ENCODE measurements at places on chromosomes 6 and 20.

GRCh38 chr6:31525932-31526591 is 2.7 kb upstream of the MCCD1 start:
- no peak for DNase-seq

DNA sequence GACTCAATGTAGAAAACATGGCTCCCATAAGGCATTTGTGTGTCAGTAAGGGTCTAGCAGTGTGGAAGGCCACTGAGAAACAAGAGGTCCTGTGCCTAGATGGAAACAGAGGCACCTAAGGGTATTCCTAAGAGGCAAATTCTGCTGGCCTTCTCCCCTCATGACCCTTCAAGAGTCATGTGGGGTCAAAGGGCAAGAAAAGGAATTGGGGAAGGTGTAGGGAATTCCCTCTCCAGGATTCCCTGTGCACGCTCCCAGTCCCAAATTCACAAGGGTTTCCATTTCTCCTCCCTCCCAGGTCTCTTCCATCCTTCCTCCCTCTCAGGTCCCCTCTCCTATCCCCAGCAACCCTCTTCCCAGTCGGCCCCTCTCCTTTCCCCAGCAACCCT is 568 bp downstream of the AGPAT1 start:
- DNase-seq, result no peak

DNA sequence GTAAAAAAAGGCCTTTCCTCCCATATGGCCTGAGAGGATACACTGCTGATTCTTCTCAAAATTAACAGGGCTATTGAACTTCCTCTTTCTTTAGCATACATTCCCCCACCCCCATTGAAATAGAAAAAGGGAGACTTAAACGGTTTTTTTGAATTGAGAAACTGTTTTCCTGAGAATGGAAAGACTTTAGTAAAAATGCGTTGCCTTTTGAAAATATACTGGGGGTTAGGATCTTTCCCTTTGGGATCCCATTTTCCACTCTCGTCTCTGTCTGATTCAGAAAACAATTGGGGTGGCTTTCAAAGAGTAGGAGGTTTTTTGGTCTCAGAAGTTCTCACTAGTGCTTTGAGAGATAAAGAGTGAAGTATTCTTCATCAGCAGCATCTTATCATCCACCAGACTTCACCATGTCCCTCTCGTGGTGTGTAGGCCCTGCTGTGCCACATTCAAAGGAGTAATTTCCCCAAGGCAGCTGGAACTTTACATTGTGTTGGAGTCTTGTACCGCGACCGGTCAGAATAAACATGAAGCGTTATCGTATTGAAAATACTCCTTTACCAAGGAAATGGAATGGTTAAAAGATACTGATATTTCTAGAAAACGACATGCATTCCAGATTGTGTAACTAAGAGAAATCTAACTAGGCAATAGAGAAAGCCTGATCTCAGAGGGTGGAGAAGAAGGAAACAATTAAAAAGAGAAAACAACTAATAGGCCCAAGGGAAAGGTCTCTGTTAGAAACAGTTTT is 10.6 kb downstream of the MYB start:
- DNase-seq, result no peak

DNA sequence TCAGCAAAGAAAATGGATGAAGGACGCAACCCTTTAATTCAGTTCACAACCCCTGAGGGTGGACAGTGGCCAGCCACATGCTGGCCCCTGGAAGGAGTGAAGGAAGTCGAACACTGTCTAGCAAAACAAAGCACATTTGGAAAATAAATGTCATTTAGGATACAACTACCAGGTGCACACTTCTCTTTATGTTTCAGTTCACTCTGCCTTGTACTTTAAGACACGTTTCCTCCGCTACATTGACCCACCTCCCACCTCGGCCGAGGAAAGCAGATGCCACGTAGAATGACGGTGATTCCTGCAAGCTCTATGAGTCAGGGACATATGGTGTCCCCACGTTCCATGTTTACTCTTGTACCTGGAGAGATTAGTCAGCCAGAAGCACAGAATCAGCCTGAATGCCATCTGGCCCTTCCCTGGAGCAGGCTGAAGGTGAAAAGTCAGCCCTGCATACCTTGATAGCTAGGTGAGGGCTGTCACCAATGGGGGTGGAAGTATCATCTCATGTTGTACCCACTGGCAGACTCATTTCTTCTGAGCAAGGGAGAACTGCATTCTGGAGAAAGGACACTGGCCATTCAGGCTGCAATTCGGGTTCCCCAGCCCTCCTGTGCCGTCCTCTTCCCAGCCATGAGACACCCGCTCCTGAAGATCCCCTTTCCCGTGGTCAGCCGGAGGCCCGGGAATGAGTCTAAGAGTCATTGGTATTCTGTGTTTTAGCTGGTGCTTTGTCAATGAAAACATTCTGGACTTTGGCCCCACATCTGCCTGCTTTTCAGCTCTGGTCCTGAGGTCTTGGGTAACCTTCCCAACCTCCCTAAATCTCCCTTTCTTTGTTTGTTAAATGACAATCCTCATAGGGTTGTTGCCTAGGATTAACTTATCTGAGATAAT is 60.6 kb downstream of the FOXA2 start:
- no peak for DNase-seq

DNA sequence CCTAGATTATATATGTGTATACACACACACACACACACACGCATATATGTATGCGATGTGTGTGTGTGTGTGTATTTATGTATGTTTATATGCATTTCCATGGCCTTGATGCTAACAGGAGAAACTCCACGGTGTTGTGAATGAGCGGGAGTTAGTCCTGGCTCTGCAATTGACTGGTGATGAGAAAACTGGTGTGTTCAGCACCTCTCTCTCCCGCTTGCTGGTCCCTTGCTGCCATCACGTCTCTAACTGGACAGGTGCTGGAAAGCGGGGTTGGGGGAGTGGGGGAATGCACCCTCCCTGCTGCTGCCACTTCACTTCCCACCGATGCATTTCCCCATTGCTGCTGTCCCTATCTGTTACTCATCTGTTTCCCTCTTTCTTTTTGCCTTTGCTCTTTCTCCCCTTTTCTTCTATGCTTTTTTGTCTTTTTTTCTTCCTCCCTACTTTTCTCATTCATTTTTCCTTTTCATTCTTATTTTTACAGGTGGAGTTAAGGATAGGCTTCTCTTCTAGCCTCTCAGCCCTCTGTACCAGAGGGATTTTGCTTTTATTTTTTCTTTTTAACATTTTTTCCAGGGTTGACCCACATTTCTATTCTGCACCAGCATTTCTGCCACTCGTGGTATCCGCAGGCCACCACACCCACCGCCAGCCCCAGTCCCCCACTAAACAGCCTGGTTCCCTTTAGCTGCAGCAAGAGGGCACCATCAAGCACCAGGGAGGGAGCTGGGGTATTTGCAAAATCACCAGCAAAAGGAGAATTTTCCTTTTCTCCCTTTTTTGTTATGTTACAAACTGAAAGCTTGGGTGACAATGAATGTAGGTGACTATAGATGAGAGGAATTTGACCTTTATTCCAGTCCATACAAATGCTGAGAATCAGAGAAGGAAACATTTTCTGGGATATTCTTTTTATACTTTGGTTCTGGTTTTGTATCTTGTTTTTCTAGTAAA is 115.6 kb downstream of the TCP11 start:
- peak; percentile 55 for DNase-seq

GRCh38 chr6:139490482-139490881 is 116.0 kb upstream of the CITED2 start:
- no peak for DNase-seq

Measured in SJSA1 (cell line).